ENCODE measurements at places on chromosomes 2 and 18. TPM values are rescaled to one million over a fixed set of nuclear protein-coding genes. Genes with fewer than 3 reads are reported as not detected.

The IL36B gene
- total RNA-seq = not detected

DNA sequence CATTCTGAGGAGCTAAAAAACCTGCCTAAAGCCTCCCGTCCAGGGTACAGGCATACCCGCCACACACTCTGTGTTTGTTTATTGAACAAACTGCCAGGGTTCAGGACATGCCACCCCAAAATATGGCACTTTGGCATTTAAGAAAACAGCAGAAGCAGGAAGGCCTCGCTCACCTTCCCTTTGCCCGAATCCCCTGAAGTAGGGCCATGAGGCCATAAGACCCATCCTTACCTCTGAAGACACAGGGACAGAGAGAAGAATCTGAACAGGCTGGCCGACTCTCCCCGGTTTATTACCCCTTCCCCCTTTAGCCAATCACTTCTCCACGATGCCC is 1.7 kb upstream of the NEURL3 start:
- no peak for DNase-seq

The IL1R1 gene
- total RNA-seq = 0.27 TPM

The CYS1 gene
- total RNA-seq = not detected

The ATOH8 gene
- under 0.01 TPM for total RNA-seq

DNA sequence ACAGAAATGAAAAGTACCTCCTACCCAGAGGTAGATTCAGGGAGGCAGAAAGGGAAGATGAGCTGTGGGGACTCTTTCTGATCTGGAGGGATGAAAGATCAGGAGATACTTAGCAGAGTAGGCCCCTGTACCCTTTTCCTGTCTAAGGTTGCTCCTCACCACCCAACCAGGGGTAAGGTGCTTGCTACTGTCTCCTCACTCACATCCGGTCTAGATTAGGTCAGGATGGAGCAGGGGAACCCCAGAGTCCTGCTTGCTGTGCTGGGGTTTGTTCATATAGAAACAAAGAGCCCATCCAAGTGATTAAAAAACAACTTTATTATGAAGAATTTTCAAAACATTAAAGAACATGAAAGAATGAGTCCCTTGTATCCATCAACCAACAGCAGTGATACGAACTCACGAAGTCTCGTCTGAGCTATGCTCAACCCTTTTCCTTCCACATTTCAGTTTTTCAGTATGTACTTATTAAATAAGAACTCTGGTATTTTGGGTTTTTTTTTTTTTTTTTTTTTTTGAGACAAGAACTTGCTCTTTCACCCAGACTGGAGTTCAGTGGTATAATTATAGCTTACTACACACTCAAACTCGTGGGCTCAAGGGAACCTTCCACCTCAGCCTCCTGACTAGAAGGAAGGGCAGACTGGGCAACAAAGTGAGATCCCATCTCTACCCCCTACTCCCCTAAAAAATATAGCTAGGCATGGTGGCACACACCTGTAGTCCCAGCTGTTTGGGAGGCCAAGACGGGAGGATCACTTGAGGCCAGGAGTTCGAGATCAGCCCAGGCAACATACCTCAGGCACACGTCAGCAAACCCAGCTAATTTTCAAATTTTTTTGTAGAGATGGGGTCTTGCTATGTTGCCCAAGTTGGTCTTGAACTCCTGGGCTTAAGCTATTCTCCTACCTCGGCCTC is 28.5 kb upstream of the MCFD2 start:
- DNase-seq = no peak

The SERPINB4 gene
- not detected for total RNA-seq

DNA sequence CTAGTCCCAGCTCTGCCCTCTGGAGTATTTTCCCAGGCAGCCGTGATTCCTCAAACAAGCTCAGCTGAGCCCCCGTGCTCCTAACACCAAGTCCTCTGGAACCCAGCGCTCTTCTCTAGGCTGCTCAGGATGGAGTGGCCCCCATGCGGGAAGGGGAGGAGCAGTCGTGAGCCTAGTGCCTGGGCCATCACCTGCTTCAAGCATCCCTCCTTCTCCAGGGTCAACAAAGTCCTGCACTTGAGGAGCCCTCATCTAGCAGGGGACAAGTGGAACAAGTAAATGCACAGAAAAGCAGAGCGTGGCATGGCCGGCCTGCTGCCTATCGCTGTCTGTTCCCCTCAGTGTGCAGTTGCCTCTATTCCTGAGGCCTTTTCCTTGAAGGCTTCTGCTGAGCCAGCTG is 168.6 kb downstream of the INHBB start:
- no peak for DNase-seq

DNA sequence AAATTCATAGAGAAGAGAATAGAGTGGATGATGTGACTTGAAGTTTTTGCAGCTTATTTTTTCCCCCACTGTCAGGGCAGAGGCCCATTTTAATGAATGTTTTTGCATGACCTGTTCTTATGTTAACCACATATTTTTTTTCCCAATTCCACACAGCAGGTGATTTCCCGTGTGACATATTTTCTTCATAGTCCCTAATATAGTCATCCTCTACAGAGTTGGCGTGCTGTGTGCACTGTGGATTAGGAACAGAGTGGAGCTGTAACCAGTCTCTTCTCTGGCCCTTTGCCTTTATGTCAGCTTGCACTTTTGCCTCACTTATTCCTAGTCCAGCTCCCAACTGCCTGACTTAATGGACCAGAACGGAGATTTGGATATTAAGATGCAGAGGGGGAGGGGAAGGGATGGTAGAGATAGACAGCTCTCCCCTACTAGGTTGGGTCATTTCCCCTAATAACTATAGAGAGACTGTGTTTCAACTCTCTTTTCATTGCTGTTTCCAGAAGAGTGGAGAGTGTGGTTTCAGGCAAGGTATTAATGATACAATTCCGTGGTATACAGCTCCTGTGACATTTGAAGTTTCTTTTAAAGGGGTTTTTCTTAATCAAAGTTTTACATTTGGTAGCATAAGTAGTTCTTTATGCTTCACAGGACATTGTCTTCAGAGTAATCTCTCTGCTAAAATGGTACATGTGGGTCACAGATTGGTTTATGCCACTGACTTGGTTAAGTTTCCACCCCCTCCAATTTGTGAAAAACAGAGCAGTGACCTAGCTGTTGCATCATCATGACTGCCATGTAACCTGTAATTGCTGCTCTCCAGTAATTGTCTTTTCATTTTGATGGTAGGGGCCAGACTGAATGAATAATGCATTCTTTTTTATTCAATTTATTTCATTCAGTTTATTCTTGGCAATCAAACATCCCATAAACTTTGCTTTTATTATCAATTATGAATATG is 161.3 kb downstream of the HAUS1 start:
- DNase-seq = no peak

DNA sequence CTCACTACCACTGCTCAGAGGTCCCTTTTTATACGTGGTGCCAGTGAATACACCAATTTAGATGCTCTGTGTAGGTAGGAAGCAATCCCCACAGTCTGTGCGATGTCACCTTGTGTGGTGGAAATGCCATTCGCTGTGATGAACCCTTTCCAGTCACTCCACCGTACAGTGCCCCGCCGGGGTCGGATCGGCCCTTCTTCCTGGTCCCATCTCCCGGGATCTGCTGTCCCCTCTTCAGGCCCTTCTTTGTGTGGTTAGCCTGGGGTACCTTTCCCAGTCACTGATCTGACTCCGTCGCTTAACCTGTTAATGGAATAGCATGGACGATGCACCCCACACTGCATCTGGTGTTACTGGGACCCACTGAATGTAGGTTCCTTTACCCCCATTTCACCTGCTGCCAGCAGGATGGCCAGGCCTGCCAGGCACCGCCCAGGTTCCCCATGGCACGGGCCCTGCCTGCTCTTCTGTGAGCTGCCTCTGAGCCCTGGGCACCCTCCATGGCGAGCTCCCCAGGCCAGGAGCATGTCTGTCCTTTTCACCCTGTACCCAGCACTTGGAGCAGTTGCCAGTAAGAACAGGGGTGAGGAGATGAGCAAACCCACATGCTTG is 18.0 kb downstream of the TWIST2 start:
- no peak for DNase-seq

DNA sequence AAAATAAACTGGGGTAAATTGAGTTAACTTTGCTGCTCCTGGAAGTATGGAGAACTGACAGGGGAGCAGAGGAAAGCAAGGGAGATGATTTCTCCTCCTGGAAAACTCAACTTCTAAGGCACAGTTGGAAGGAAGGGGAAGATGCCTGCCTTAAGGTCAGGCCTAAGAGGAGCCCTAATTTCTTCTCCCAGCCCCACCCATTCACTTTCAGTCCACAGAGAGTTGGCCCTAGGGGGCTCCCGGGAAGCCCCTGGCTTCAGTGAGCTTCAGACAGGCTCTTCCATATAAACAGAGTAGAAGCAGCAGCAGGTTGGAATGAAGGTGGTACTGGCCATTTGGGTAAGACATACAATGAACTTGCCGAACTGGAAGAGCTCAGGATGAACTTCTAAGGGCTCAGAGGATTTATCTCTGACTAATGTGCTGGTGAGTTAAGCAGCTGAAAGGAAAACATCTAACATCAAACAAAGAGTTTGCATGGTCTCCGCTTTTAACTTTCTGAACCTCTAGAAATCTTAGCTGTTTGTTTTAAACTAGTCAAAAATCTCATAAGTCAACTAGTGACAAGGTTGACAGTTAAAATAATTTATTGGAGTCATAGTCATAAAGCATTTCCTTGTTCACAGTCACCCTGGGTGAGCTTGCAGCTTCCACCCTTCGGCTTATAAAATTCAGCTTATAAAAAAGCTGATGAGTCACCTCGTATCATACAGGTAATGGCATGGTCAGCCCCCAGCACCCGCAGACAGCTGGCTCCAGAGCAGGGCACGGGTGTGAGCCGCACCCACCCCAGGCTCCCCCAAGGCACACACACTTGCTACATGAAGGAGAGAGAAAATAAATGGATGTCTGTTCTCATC is 9.8 kb downstream of the MALL start:
- DNase-seq = no peak

The FMNL2 gene
- total RNA-seq = 0.54 TPM

DNA sequence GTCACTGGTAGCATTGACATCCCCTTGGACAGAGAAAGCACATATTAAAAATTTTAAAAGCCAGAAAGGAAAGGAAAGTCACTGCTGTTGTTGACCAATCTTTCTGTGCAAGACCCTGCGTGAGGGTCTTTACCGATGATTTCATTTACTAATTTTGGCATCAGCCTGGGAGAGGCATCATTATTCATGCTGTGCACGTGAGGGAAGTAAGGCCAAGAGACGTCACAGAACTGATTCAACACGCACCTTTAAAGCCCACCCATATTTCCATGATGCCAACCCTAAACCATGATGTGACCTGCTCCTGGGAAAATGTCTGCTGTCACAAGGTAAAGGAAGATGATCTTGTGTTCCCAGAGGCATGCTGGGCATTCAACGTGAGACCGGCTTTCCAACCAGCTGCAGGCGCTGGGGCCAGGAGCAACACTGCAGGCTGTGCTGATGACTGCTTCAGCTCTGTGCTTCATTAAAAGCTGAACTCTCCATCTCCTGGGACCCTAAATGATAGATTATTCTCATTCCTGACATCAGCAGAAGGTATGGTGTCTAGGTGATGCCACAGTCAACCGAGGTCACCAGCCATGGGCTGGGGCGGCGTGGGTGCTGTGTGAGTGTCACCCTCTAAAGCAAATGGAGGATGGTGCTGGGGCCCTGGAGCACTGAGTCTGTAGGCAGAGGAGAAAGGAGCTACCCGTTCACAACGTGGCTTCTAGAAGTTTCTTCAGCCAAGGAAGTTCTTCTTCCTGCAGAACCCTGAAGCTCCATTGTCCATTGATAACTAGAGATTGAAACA is 53.9 kb downstream of the TMEM18 start:
- DNase-seq = no peak

DNA sequence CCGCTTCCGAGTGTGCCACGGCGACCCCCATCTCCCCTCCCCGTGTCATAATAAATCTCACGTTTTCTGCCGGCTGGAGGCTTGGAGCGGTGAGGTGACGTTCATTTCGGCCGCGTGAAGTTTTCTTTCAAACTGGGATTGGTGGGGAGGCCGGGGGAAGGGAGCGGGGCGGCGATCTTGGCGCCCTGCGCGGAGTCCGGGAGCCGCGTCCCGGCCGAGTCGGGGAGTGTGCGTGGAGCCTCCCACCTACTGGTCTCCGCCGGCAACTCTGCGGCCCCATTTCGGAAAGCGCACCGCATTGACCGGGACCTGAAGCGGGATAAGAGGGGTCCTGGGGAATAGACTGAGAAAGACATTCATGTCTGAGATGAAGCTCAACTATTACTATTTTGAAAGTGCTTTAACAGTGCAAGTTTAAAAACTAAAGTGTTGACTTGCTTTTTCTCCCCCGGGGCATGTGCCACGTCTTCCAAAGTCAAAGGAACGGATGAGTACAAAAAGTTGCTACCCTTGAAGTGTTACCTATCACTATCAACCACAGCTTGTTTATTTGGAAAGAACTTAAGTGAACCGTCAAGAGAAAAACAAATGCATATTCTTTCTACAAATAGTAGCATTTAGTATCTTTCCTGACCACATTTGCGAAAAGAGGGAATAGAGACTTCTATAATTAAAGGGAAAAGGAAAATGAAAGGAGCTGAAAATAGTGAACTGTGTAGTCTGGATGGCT is 818 bp upstream of the IKZF2 start:
- no peak for DNase-seq

- DNase-seq = no peak
These were observed 129.0 kb downstream of the ICOS start for GRCh38 chr2:204065566-204065965.

GRCh38 chr2:157488877-157489276 is 45.0 kb upstream of the CYTIP start:
- DNase-seq = no peak

GRCh38 chr2:85502720-85503119 is 36.2 kb upstream of the MAT2A start:
- no peak for DNase-seq

DNA sequence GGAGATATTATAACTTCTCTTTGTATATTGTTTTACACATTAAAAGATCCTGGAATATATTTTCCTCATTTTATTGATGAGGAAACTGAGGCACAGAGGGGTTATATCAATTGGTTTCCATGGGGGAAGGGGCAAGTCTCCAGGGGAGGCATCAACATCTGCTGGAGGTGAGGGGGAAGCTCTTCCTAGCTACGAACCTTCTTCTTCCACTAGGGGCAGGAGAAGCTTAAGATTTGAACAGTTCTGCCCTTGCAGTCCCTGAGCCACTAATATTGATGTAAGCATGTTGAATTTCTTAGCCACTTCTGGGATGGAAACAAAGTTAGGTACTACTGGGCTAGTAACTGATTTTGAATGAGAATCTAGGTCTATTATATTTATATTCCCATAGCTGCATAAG is 140.1 kb upstream of the AQP4 start:
- DNase-seq = no peak
